CD14-positive monocyte (primary cell): ENCODE measurements at places on chromosomes 16 and 17.

DNA sequence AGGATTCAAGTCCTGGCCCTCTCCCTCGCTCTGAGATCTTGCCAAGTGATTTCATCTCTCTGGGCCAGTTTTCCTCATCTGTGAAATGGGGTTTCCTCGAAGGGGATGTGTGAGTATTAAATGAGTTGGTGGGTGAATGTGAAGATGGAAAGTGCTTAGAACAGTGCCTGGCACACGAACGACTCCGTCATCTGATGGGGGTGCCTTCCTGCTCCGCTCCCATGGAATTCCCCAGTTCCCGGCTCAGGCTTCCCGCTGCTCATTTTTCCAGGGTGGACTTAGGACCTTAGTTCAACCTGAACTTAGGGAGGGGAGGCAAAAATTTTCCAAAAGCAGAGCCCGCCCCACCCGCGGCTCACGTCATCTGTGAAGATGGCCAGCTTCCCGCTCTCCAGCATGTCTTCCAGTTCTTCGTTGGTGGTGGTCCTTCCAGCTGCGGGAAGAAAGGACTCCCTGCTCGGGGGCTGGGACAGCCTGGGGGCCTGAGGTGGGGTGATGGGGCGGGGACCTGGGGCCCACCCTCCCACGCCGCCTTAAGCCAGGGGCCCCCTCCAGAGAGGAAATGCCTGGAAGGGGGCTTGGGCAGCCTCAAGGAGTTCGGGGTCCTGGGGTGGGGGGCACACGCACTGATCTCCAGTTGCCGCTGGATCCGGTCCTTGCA is 11.4 kb downstream of the HSD3B7 start:
- DNase-seq = no peak

DNA sequence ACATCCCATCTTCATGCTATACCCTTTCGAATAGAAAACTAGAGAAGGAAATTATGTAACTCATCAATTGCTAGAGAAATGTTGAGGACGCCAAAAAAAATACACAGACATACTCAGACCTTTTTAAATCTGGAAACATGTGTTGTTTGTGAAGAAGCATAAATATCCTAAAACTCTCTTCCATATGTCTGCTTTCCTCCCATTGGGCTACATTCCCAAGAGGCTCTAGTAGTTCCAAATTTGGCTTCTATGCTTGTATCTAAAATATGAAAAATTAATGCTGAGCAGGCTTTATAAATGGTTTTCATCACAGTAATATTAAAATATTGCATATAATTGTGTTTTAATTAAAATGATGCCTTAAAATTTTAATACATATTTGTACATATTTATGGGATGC is 297.9 kb upstream of the PSMD7 start:
- DNase-seq = no peak

DNA sequence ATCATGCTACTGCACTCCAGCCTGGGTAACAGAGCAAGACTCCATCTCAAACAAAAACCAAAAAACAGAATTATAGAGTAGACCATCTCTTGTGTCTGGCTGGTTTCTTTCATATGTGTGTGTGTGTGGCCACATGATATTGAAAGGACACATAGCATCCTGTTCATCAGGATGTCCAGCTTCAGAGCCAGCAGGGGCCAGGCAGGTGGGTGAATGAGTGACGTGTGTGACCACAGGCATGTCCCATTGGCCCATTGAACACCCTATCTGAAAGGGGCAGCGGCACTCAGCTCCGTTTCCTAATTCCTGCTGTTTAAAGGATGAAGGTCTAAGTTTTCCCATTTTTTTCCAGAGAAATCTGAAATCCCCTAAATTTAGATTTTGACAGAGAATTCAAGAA is 174.2 kb downstream of the PRKCB start:
- DNase-seq = no peak

DNA sequence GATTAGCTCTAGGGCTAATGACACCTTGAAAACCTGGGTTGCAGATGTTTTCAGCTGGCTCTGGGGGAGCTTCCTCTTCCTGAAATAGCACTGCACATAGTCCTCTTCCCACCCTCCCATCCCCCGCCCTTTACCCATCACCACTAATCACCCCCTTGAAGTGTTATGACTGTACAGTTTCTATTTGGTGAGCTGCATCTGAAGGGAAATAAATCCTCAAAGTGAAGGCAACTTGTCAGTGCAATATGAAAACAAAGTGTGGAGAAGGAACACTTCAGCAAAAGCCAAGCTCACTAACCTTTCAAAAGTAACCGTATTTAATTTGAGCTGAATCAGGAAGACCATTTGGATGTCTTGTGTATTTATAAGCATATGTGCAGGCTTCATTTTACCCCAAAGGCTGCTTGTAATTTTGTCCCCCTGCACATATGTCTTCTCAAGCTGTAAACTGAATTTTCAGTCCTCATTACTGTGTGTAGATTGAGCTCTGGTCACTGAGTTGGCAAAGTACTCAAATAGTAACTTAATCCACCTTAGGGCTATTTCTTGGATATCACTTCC is 44.1 kb upstream of the CA10 start:
- no peak for DNase-seq

DNA sequence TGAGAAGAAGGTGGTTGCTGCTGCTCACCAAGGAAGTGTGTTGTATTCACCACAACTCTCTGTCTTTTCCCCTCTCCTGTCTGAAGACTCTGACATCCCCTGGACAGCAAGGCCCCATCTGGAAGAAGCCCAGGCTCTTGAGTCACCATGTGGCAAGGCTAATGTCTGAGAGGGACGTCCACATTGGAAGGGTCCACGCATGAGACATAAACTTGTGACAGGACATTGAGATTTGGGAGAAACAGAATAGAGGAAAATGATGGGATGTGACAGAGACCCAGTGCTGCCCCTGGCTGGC is 176.5 kb downstream of the IRF8 start:
- DNase-seq = no peak

DNA sequence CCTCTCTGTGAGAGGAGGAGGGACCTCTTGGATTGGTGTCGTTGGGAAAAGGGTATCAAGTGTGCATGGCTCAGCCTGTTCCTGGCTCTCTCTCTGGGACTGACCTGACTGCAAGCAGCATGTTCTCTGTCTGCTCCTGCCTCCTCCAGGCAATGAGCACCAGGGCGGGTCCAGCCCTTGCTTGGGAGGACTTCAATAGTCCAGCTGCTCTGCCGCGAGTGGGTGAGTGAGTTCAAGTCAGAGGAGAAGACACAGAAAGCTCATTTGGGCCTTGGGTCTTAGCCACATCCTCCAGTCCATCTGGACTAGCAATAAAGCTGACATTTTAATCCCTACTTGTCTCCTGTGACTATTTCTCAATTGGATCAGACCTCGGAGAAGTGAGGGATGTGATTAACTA is 25.2 kb upstream of the TNS4 start:
- DNase-seq = no peak
